ENCODE measurements at places on chromosomes 13 and 19.

- no peak for DNase-seq
Measured at GRCh38 chr19:44623080-44623479, 9.7 kb downstream of the IGSF23 start.

GRCh38 chr19:55118401-55118991 lies 1.1 kb upstream of the PPP1R12C start:
- peak; percentile 52 for DNase-seq

DNA sequence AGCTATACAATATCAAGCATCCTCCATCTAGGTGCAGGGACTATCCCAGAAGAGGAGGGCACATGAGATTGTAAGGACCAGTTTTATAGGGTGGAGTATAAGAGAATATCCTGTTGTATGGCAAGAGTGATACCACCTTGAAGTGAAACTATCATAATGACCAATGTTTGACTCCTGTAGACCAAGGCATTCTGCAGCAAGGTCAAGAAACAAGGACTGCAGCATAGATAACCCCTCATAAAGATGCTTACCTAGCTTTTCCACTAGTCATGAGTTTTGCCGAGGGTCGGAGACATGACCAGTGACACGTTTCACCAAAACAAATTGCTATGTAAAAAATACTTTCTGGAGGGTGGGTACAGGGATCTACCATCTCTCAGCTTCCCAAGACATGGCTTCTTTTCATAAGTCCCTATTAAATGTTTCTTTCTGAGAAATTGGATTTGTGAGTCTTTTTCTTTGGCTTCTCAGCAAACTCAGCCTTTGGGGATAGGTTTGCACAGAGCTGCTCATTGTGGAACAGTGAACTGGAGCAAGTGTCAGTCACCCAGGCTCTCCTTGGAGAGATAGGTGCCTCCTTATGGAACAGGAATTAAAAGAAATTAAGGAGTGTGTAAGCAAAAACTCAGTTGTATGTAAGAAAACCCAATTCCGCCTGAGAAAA lies 28.2 kb upstream of the CYSLTR2 start:
- no peak for DNase-seq

GRCh38 chr19:50534478-50534877 lies 20.8 kb upstream of the ASPDH start:
- no peak for DNase-seq

DNA sequence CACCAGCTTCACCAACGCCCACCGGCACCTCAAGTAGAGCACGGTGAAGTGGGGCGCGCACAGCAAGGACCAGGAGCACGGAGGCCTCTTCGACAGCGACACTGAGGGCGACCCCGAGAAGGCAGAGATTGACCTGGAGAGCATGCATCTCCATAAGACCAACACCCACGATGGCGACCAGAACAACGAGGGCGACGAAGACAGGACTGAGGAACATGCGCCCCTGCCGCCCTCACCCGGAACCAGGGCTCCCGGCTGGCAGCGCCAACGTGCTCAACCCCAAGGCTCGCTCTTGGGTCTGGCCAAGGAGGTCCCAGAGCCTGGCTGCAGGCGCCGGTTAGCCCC lies 18.5 kb upstream of the RNF17 start:
- DNase-seq = no peak

All from activated T-cell treated with anti-CD3 and anti-CD28 coated beads, Interleukin-2, amount 50 U/mL, for 24 hours (primary cell).